NCI-H2081 treated with DMSO at 0.1 percent for 48 hours (cell line): ENCODE measurements at places on chromosomes 1 and 21.

GRCh38 chr1:188043536-188044245 is 1214.9 kb downstream of the PLA2G4A start:
- DNase-seq, result no peak

GRCh38 chr1:231329483-231329882 is 8.2 kb downstream of the EXOC8 start:
- DNase-seq, result no peak

DNA sequence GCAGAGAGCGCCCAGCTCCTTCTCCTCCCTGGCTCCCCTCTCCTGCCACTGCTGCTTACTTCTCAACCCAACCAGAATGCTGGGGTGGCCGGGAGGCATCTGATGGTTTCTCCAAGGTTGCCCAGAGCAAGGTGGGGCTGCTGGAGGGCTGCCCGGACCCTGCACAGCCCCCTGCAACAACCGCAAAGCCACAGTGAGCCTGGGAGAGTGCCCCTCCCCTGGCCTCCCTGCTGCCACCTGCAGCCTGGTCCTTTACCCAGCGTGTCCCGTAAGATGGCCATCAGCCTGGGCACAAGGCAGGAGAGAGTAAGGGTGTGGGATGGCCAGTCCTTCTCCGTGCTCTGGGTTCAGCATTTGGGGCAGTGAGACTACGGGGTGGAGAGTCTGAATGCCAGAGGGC is 17.0 kb downstream of the MX2 start:
- DNase-seq, result no peak

GRCh38 chr1:220386494-220387195 is 114.4 kb upstream of the RAB3GAP2 start:
- DNase-seq, result no peak

GRCh38 chr1:174818951-174819350 is 180.8 kb upstream of the CACYBP start:
- DNase-seq, result no peak

DNA sequence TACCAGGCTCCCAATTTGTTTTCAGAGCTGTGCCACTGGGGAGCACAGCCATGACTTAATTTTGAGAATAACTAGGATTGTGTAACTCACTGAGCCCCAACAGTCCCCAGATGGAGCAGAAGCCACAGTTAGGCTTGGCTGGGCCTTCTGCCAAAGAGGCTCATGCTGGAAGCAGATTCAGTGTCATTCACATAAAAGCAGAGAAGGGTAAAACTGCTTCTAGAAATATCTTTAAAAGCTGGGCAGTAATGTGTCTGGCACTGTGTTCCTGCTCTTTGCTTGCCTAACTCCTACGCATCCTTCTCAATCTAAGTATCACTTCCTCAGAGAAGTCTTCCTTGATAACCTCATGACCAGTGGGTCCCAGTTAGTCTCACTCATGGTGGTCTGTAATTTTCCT is 20.3 kb downstream of the STK40 start:
- no peak for DNase-seq

DNA sequence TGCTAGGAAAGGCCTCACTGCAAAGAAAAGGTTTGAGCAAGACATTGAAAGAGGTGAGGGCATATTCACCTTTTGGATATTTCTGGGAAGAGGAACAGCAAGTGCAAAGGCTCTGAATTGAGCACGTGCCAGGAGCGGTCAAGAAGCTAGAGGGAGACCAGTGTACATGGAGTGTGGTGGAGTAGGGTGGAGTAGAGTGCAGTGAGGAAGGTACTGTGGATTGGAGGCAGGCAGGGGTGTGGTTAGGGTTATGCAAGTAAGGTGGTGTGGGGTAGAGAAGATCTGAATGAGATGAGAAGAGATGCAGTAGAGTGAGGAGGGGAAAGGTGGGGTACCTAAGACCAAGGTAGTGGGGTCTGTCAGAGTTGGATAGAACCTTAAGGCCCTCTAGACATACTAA is 119.6 kb downstream of the OMA1 start:
- no peak for DNase-seq
